ENCODE measurements at places on chromosomes 3 and 15.
A peak's percentile ranks its signal among the peaks of the same experiment; 100 is the strongest.

DNA sequence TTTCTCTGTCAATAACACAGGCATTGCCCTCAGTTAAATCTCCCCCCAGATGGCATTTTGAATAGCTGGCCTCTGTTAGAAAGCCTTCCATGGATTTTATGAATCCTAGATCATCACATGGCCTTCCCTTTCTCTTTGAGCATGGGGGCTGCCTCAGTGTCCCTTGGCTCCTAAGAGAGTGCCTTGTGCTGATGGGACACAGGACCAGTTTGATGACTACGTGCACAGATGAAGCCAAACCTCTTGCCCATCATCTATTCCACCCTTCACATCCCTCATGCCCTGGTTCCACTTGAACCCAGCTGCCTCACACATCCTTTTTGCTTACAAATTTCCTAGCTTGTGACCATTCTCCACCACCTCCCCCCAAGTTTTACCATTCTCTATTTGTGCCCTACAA lies 12.9 kb downstream of the TGFBR2 start:
- no peak for DNase-seq

DNA sequence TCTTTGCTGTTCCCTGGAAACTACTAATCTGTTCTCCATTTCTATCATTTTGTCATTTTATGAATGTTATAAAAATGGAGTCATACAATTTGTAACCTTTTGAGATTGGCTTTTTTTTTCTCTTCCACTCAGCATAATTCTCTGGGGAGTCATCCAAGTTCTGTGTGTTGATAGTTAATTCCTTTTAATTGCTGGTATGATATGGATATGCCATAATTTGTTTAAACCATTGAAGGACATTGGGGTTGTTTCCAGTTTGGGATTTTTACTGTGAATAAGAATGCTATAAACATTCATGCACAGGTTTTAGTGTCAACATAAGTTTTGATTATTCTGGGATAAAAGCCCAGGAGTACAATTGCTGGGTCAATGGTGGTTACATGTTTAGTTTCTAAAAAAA lies 279.4 kb downstream of the WNT5A start:
- DNase-seq: no peak

GRCh38 chr15:96332637-96333121 lies 2.2 kb downstream of the NR2F2 start:
- no peak for DNase-seq

- DNase-seq: no peak
Observed at GRCh38 chr3:54733106-54734006, 194.5 kb downstream of the LRTM1 start.

- no peak for DNase-seq
Observed at GRCh38 chr15:29538044-29538443, 268.4 kb upstream of the NSMCE3 start.

DNA sequence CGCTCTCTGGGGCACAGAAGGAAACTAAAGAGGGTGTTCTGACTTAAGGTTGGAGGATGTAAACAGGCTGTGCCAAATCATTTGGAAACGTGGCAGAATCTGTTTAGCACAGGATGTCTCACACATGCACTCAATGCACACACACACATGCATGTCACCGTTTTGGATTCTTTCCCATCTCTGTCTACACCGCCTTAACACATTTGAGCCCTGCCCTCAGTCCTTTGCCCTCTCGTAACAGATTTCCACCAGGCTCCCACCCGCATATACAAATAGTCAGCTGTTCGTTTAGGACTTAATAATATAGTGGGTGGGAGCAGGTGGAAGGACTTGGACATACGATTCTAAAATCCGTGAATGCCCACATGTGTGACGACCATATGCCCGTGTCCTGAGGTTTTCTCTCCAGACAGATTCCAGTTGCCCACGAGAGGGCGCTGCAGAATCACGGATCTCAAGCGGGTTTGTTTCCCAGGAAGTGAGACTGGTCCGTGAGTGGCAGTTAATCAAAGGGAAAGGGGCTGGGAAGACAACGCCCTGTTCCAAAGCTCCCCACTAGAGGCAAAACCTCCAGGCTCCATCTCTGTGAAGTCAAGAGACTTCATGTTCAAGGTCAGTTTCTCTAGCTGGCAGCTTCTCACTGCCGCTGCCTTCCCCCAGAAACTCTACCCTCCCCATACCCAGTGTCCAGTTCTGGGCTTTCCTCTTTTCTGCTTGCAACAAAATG lies 44.5 kb downstream of the NOX5 start:
- peak; percentile 79 for DNase-seq

GRCh38 chr3:136899622-136900158 lies 37.7 kb downstream of the NCK1 start:
- peak; percentile 38 for DNase-seq

GRCh38 chr15:34850121-34850520 lies 54.8 kb upstream of the ACTC1 start:
- no peak for DNase-seq

- peak; percentile 80 for DNase-seq
Observed at GRCh38 chr15:40743921-40744814, 10.9 kb downstream of the RMDN3 start.

GRCh38 chr15:49673861-49674260 lies 53.0 kb downstream of the DTWD1 start:
- no peak for DNase-seq

- no peak for DNase-seq
Observed at GRCh38 chr15:43423793-43424192, 52.9 kb downstream of the TUBGCP4 start.

DNA sequence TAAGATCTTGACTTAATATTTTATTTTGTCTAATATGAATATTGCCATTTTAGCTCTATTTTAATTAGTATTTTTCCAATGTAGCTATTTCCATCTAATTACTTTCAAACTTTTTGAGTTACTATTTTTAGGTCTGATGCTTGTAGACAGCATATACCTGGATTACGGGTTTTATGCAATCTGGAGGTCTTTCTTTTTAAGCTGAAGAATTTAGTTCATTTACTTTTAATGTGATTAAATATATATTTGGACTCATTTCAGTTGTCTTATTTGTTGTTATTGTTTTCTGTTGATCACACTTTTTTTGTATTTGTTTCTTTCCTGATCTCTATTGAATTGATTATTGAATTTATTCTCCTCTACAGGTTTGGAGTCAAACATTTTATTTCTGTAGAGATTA lies 30.3 kb downstream of the THRB start:
- no peak for DNase-seq

- DNase-seq: no peak
Observed at GRCh38 chr3:14227856-14228255, 49.2 kb downstream of the LSM3 start.

DNA sequence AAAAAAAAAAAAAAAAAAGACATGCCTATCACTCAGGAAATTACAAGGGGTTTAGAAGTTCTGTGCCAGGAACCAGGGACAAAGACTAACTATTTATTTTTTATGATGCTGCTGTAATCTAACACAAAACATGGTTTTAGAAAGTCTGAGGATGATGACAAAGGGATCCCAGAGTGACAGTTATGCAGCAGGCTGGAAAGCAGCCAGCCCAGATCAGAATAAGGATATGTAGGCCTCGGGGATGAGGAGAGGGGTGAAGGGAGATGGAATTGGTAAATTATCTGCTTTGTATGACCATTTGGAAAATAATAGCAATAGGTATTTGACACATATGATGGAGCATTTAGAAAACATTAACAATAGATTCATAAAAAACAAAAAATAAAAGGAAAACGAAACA lies 34.1 kb upstream of the NMD3 start:
- no peak for DNase-seq

GRCh38 chr3:57627976-57628375 lies 30.8 kb upstream of the ARF4 start:
- DNase-seq: no peak
